NCI-H2081 (cell line): ENCODE measurements at places on chromosomes 3 and 15.

DNA sequence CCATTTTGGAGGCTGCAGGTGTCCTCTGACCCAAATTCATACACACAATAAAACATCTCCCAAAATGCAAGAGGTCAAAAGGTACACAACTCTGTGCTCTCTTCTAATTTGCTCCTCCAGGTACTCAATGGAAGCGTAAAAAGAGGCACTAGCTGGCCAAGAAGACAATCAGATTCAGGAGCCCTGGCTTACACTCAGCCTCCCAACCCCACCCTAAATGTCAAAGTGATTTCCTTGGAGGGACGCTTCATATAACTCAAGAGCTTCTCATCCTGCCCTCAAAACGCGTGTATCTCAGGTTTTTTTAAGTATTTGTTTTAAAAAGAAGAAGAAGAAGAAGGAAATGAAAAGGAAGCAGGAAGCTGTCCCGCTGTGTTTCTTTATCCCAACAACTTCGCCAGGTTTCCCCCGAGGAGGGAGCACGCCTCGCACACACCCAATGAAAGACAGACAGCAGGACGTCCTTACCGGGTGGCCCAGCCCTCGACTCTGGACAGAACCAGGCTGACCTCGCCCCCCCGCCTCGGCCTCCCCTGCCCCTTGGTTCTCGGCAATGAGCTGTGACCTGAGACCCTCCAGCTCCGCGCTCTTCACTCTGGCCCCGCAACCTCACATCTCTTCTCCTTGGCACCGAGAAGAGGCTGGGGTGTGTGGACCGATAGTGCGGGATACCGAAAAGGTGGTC is 620.7 kb upstream of the ZNF385D start:
- DNase-seq = no peak

GRCh38 chr3:194687638-194688199 is 2.0 kb downstream of the FAM43A start:
- no peak for DNase-seq

- DNase-seq = no peak
These were observed 66.7 kb downstream of the TRAK1 start for GRCh38 chr3:42157540-42158538.

DNA sequence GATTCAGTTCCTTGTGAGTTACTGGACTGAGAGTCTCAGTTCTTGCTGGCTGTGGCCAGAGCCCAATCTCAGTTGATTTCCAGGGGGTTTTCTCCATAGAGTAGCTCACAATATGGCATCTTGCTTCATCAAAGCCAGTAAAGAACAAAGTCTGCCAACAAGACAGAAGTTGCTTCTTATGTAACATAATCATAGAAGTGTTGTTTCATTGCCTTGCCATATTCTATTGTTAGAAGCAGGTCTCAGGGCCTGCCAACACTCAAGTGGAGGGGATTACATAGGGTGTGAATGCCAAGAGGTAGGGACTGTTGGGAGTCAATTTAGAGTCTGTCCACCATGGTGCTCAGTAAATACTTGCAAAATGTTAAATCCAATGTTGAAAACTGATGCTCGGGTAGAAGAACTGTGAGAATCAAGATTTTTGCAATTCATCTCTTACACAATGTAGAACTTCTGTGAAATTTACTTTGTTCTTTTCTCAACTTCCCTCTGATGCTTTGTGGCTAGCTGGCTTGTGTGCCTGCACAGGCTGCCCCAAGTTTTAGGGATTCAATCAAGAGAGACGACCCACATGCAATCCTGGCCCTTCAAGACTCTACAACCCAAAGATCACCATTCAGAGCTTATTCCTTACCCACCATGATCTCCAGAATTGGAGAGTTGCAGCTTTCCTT is 13.3 kb upstream of the PXYLP1 start:
- DNase-seq = no peak

DNA sequence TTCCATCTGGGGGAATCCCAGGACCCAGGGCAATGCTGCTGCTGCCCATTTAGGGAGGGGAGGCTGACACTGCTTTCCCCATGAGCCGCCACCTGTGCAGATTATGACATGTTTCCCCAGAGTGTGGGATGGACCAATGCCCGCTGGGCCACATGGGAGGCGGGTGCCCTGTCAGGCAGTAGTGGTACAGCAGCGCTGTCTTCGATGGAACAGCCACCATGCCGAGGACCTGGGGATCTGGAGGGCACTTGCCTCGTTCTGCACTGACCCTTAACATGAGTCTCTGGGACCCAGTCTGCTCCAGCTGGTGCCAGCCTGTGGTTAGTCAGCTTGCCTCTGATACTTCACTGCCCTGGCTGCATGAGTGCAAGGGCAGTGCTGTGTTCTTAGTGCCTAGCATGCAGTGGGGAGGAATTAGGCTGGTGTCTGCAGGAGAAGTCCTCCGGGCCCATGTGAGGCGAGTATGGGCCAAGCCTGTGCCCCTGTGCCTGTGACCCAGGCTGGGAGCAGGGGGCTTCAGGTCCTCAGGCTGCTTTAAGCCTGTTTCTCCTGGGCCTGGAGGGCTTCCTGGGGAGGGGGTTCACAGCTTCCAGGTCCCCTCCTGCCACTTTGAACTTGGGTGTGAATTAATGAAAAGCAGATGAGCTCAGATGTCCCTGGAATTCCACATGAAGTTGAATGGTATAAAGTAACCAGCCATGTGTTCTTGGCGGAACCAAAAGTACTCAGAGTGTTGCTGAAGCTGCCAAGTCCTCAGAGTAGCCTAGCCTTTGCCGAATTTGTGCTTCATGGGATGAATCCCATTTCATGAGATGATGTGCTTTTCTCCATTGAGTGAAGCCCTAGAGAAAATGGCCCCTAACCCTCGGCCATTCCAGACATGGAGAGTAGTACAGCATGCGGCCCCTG is 22.9 kb downstream of the KLF13 start:
- no peak for DNase-seq

GRCh38 chr3:102827386-102827785 is 392.6 kb downstream of the ZPLD1 start:
- DNase-seq = no peak

DNA sequence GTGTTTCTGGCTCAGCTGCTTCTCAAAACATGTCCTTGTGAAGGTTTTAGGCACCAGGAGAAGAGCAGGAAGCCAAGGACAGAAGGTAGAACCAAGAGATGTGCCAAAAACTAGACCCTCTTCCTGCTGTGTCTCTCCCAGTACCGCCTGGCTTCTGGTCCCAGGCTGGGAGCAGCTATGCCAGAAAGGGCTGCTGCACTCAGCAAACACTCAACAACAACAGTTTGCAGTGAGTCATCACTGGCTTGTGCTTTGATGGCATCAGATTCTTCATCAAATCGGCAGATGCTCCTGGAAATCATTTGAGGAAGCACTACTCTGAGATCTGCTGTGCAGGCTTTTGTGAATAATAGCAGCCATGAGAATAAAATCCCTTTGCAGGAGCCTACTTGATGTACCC is 63.2 kb downstream of the DGKG start:
- DNase-seq = no peak

DNA sequence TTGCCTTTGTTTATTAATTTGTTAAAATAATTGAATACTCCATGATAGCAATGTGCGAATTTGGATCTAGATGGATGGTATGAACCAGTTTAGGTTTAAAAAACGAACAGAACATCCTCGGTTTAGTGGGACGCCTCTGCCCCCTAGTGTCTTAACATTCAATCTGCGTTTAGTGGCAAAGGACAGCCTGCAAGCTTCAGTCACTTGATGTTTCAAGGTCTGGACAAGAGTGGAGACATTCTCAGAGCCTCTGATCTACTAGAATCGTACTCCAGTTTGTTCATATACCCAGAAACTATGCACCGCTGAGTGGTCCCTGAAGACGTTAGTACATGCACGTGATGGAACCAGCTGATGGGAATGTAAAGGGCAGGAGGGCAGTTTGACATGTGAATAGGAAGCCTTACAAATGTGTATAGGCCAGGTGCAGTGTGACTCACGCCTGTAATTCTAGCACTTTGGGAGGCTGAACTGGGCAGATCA is 17.8 kb upstream of the ATP13A4 start:
- DNase-seq = peak; percentile 84

DNA sequence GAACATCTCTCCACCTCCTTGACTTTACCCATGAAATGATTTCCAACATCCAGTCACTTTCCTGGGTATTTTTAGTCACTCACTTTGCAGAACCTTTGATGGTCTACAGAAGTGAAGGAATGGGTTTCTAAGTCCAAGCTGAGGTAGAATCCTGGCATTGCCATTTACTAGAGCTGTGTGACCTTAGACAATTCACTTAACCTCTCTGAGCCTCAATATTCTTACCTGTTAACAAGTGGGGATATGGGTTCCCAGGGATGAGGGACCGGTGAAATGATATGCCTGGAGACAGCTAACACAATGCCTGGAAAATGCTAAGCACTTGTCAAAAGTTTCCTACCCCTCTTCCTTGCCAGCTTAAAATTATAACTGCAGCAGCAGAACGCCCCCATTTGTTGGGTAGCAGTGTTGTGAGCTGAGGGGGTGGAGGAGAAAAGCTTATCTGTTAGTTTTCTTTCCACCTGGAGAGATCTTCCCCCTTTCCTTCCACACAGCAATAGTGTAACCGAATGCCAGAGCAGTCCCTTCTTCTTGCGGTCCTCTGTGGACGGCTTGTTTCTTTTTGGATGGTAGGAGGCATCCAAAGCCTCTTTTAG is 319.2 kb upstream of the LRRFIP2 start:
- DNase-seq = no peak

- no peak for DNase-seq
These were observed 1342.9 kb downstream of the SI start for GRCh38 chr3:163735394-163735793.

DNA sequence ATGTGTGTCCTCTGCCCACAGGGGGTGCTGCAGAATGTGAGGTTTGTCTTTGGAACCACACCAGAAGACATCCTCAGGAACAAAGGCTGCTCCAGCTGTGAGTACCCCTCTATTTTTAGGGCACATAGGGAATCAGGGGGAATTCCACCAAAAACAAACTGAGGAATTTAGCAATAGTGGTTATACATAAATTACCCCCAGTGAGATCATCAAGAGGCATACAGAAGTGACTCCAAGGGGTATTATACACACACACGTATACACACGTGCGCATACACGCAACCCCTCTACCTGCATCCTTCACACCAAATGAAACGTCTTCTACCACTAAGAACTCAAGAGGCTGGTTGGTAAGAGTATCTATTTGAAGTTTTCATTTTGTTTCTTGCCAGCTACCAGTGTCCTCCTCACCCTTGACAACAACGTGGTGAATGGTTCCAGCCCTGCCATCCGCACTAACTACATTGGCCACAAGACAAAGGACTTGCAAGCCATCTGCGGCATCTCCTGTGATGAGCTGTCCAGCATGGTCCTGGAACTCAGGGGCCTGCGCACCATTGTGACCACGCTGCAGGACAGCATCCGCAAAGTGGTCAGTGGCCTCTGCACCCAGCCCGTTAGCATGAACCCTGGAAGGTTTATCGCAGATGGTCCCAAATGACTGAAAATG is 2.9 kb downstream of the THBS1 start:
- DNase-seq = no peak

DNA sequence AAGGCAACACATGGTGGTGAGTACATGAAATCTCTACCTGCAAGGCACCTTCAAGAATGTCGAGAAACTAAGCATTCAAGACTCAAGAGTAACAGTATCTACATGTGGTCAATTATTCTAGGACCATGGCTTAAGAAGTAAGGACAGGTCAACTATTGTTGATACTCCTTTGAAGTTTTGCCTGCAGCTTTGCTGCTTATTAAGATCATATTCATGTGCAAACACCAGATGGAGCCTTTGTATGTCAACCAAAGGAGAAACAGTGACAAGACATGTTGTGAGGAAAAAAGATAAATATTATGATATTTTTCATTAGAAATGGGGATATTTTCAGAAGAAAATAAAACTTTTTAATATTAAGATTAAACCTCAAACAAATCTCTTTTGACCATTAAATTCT is 52.3 kb upstream of the FGF7 start:
- no peak for DNase-seq

DNA sequence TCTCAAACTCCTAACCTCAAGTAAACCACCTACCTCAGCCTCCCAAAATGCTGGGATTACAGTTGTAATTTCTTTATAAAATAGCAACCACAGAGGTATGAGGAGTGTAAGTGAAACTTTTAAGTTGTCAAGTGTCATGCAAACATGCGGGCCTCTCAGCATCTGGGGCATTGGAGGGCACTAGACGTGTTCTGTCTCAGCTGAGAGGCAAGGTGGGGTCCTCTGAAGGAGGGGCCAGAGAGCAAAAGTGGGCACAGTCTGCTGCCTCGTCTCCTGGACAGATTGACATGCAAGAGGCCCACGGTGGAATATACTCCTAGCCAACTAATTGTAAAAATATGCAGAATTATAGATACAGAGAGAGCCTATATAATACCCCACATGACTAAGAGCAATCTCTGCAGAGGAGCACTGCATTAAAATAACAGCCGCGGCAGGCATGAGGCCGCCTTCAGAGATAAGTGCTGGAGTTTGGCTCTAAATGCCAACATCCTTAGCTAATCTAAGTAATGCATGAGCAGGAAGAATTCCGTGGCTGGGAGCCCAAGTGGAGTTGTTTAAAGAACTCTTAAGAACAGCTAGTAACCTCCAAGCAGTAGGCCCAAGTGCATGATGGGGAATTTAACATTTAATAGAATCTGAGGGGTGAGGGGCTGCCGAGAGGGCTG is 87.8 kb upstream of the RNU6-1 start:
- no peak for DNase-seq

DNA sequence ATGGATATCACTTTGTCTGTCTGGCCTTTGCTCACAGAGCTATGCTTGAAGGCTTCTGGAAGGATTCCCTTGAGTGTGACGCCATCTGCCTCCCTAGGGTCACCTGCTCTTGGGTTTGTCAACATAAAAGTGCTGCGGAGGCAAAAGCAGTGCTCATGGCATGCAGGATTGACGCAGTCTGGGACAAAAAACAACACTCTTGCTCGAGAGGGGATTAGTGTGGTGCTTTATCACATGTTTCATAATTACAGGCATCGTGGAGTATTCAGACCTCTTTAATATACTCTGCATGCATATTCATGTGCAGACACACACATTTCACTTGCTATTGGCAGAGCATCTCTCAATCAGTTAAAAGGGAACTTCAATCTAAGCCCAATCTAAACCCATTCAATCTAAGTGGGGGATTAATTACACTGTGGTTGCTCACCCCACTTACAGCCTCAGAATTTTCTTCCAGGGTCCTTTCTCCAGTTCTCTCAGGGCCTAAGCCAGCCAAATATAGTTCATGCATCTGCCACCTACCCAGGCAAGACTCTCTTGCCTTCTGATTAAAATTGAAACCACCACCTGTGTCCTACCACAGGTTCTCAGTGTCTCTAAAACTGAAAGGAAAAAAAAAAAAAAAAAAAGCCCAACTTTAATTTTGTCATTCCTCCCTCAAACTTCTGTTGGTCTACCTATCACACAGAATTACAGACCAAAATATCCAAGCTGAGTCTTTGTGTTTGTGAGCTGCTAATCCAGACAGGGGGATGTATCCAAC is 75.6 kb downstream of the BFSP2 start:
- DNase-seq = peak; percentile 24

DNA sequence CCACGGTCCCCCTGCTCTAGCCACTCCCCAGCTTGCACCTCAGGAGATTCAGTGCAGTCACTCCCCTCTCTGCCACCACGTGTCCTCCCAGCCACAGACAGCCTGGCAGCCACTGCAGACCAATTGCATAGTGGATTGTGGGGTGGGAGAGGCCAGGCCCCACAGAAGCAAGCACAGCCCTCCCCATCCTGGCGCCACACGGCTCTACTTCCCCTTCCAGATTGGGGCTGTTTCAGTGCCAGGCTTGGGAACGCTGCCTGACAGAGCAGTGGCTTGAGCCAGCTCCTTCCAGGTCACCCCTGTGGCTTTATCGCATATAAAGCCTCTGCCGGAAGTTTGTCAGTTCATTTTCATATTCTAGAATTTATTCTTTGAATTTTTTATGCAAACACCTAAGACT is 90.7 kb downstream of the TMEM266 start:
- no peak for DNase-seq

- DNase-seq = no peak
These were observed 36.4 kb downstream of the SUCNR1 start for GRCh38 chr3:151909681-151910405.

- no peak for DNase-seq
These were observed 52.5 kb downstream of the KLF15 start for GRCh38 chr3:126304704-126305103.
